ENCODE measurements at places on chromosomes 3 and 15.

GRCh38 chr3:171680726-171681411 lies 129.4 kb downstream of the PLD1 start:
- no peak for DNase-seq

- peak; percentile 96 for DNase-seq
These were observed 5.1 kb downstream of the RBP1 start for GRCh38 chr3:139534455-139534812.

DNA sequence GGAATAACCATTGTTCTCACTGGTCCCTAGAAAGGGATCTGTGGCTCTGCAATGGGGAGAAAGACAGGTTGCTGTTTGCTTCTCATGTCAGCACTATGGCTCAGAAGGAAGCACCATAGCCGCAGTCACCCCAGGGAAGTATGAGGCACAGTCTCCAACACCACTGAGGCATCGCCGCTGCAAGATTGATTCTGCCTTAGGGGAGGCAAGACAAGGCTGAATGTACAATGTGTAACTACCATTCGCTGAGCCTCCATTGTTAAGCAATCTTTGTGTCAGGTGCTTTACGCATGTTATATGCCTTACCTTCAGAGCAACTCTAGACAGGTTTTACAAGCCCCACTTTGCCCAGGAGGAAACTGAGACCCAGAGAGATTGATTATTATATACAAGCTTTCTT lies 100.7 kb upstream of the KCNMB2 start:
- no peak for DNase-seq

DNA sequence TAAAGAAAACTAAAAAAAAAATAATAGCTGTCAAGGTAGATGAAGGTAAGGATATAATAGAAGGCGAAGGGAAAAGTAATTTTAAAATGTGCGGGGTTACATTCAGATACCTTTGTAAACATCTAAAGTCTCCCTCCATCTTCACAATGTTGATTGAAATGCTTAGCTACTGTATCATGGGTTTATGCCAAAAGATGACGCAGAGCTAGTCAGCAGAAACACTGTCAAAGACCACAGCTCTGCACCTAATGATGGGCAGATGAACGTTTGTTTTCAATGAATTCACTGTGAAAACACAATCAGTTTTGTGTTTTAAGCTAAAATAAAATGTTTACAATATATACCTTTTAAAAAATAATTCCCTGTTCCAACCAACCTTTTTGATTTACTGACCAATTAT lies 61.2 kb downstream of the RFTN1 start:
- peak; percentile 77 for DNase-seq

GRCh38 chr3:185335799-185336198 lies 27.1 kb upstream of the MAP3K13 start:
- peak; percentile 73 for DNase-seq

DNA sequence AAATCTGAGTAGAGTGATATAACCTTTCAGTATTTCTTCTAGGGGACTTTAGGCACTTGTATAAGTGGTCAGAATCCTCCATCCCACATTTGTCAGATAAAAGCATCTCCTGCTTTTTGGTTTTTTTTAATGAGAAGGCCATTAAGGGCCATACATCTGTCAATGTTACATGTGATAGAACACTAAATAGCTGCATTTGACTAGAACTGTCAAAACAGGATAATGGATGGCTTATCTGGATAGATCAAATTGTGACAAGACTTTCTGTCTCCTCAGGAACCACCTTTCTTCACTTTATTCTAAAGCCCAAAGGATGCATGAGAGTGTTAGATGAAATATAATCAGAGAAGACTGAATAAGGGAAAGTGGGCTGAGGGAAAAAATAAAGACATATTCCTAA lies 533.4 kb upstream of the TGFBR2 start:
- DNase-seq, result no peak

DNA sequence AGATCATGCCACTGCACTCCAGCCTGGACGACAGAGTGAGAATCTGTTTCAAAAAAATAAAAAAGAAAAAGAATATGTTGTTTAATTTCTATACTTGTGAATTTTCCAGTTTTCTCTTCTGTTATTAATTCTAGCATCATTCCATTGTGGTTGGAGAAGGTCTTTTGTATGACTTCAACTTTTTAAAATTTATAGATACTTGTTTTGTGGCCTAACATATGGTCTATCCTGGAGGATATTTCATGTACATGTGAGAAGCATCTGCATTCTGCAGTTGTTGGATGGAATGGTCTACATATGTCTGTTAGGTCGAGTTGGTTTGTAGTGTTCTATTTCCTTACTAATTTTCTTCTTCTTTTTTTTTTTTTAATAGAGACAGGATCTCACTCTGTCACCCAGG lies 35.6 kb downstream of the MAP1A start:
- DNase-seq, result no peak

- DNase-seq, result peak; percentile 45
These were observed 824.7 kb upstream of the NECTIN3 start for GRCh38 chr3:110246796-110247376.

- DNase-seq, result peak; percentile 79
These were observed 18.3 kb upstream of the FOXP1 start for GRCh38 chr3:71601811-71602210.

GRCh38 chr3:42764115-42764514 lies 8.9 kb downstream of the CCDC13 start:
- no peak for DNase-seq

- peak; percentile 94 for DNase-seq
These were observed 201.1 kb downstream of the NR1D2 start for GRCh38 chr3:24145981-24146822.

- DNase-seq, result no peak
These were observed 89.0 kb downstream of the WDR76 start for GRCh38 chr15:43915631-43916325.

GRCh38 chr3:123733805-123734526 lies 149.1 kb upstream of the HACD2 start:
- peak; percentile 65 for DNase-seq

GRCh38 chr3:88926221-88926620 lies 181.2 kb upstream of the EPHA3 start:
- no peak for DNase-seq

- DNase-seq, result no peak
These were observed 1153.7 kb downstream of the SI start for GRCh38 chr3:163924600-163924999.

DNA sequence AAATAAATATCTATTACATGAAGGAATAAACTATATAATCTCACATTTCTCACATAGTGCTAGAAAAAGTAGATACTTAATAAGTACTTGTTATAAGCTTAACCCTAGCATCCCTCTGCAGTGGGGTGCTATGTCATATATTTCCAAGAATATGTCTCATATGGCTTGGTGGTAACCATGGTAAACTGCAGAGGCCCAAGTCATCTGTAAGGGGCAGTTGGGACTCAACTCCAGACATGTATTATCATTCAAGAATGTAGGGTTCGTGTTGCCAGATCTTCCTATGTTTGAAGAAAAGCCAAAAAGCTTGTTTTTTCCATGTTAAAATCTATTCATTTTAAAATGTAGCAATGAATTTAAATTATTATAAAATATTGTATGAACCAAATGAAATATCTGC lies 46.2 kb downstream of the ZNF385D start:
- DNase-seq, result no peak

Measured in choroid plexus epithelial cell (primary cell).